ENCODE measurements at places on chromosomes 16 and 17.
A peak's percentile ranks its signal among the peaks of the same experiment; 100 is the strongest.

- no peak for DNase-seq
These were observed 291.9 kb upstream of the N4BP1 start for GRCh38 chr16:48901712-48902374.

DNA sequence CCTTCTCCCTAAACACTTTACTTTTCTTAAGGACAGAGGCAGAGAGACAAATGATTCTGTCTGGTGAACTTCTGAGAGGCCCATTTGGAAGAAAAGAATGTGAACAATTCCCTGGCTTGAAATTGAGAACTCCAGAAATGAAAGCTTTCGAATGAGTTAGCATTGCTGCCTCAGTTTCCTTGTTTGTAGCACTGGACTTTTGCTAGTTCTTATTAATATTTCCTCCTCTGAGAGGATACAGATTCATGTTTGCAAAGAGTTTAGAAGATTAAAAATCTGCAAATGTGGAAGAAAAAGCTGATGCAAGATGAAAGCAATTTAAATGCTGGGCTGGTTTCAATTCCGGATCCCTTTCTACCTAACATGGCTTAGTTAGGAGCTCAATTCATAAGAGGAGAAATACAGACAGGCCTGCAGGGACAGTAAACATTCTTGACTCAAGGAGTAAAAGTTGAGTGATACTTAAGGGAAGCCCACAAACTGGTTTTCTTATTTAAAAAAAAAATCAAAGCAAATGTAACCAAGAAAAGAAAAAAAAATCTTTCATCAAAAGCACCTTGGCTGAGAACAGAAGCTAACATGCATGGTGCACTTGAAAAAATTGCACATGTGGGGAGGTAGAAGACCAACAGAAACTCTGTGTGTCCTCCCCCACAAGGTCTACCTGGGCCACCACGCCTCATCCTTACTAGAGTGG, 27.1 kb downstream of the HNF1B start:
- DNase-seq = no peak

DNA sequence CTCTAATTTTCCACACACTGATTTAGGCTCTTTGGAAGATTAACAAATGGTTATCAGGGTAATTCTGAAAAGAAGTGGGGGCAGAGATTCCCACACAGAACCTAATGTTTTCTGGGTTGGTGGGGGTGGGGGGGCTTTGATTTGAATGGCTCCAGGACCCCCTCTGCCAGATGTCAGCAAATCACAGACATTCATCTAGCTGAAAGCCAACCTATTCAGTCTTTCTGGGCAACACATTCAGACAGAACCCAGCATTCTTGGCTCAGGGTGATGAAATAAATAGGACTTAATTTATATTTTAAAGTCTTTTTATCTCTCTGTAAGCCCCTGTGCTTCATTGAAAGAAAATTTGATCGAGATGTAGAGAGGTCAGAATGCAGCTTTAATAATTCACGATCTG, 533.2 kb downstream of the XYLT1 start:
- DNase-seq = no peak

- no peak for DNase-seq
These were observed 33.1 kb downstream of the COG4 start for GRCh38 chr16:70490261-70490660.

- no peak for DNase-seq
These were observed 28.6 kb upstream of the XYLT1 start for GRCh38 chr16:17499223-17499902.

DNA sequence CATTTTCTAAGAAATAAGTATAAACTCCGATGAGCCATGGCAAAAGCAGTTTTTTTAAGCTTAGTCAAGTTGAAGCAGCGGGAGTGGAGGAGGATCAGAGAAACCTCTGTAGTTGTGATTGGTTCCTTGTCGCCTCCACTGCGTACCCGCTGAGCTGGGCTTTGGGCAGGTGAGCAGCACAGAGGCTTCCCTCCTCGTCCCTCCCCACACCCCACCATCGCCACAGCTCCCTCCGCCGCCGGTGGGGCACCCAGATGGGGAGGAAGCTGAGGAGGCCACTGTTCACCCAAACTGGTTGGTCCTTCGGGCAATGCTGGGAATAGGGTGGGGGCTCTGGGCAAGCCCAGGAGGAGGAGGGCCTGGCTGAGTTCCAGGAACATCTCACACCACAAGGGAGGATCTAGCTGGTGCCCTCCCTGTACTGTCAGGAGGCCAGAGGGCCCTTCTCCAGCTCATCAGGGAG, 5.2 kb upstream of the MRPL38 start:
- DNase-seq = no peak

GRCh38 chr16:50878966-50879615, 137.2 kb downstream of the CYLD start:
- no peak for DNase-seq

- no peak for DNase-seq
These were observed 33.5 kb downstream of the SMURF2 start for GRCh38 chr17:64628641-64629040.

DNA sequence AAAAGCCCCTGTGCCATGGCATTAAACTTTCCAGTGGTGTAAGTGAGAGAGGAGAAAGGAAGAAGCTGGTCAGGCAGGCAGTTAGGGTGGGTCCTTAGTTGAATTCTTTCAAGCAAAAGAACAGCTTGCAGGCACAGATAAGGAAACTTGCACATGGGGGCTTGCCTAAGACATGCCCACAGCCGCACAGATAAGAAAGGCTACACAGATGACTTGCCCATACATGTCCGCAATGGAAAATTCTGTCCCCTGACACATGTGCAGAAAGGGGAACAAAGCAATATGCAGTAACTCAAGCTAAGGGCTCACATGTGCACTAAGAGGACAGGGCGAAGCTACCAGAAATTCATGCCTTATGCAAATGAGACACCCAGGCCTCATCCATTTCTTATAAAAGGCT, 69.9 kb downstream of the GSG1L start:
- no peak for DNase-seq

- DNase-seq = no peak
These were observed 15.6 kb downstream of the SCNN1B start for GRCh38 chr16:23317751-23318150.

DNA sequence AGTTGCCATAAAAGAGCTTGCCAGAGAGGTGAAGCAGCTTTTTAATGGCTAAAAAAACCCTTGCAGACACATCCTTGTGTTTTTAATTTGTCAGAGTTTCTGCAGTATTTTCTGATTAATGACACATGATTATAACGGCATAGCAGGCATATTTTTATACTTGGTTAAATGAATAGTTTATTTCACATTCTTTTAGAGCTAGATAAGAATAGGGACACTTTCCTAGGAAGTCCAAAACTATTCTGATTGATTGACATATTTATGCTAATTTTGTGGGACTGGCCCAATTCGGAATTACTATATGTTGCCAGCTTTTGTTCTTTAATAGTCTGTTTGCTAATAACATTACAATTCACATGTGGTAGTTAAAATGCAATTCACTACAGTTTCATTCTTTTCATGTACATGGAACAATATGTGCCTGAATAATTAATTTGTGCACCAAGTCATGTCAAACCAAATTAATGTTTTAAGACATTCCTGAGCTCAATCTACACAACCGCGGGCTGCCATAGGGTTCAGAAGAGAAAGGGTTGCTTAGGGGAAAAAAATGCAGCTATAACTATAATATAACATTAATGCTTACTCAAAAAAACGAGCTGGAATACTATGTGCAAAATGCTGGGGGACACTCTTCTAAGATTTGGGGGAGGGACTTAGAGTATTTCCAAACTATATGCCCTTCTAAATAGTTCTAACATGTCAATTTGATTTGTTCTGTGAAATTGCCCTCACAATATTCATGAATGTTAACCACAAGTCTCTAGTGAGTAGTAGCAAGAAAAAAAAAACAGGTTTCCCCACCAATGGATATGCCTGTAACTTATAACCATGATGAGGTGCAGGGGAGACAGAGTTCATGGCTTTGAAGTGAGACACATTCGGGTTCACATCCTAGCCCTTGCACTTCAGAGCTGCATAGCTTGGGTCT, 305.4 kb downstream of the CEP112 start:
- no peak for DNase-seq

- peak; percentile 58 for DNase-seq
These were observed 7.5 kb downstream of the UBE2Z start for GRCh38 chr17:48915459-48916282.

DNA sequence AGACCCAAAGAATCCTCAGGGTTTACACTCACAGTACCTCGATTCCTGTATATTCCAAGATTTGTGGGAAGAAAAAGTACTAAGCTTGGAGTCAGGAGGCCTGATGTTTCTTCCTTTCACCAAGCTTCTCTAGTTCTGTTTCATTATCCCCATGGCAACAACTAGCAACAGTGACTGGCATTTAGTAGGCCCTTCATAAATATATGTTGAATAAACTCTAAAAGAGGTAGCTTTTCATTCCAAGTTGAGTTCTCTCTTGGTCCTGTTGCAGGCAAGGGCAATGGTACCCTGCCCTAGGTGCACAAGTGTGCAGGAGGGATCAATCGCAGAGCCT, 527 bp upstream of the UBE2Z start:
- no peak for DNase-seq

- DNase-seq = no peak
These were observed 543 bp upstream of the GPS2 start for GRCh38 chr17:7315570-7316235.

DNA sequence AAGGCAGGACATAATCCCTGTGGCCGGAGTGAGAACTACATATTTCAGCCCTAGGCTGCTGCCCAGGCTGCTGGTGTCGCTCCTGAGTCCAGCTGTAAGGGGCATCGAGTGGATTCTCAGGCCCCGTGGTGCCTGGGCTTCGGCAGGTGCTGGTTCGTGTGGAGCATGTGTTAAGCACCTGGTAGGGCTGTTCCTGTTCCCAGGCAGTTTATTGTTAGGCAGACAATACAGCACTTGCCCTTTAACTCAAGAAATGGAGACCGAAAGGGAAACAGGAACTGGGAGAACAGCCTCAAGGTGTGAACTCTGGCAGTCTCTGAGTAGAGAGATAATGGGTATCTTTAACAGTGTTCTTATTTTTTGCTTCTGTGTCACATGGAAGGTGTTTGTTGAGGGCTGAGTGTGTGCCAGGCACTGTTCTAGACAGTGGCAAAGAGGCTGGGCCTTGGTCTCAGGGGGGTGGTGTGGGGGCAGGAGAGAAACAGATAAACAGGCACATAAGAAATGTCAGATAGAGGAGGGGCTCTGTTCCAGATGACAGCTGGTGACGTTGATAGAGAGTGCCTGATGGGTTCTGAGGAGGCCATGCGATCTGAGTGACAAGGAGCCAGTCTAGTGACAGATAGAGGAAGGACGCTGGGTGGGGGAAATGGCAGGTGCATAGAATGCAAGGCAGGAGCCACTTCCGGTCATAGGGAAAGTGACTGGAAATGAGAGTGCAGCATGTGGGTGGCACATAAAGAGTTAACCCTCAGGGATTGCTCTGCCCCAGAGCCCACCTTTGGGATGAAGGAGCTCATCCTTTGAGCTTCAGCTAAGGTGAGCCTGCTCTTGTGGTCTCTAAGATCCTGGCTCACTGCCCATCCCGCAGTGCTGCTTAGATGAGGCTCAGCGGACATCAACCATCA, 33.8 kb downstream of the EPN2 start:
- DNase-seq = no peak

DNA sequence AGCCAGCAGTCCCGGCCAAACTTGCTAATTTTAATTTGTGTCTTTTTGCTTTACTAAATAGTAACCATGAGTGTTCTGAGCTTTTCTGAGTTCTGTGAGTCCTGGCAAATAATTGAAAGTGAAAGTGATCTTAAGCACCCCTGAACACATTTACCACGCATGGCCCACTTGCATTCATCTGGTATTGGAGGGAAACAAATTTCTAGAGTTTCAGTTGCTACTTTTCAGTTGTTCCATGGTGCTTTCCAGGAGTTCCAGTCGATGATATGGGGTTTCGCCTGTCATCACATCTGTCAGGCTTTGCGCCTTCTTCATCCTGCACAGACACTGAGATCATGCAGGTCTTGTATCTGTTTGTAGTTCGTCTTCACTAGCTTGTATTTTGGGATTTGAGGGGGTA, 44.1 kb downstream of the CRLF3 start:
- no peak for DNase-seq

GRCh38 chr17:4974115-4974670, 6.6 kb upstream of the SPAG7 start:
- no peak for DNase-seq

GRCh38 chr16:84088695-84089395, 27.9 kb downstream of the MBTPS1 start:
- peak; percentile 41 for DNase-seq

DNA sequence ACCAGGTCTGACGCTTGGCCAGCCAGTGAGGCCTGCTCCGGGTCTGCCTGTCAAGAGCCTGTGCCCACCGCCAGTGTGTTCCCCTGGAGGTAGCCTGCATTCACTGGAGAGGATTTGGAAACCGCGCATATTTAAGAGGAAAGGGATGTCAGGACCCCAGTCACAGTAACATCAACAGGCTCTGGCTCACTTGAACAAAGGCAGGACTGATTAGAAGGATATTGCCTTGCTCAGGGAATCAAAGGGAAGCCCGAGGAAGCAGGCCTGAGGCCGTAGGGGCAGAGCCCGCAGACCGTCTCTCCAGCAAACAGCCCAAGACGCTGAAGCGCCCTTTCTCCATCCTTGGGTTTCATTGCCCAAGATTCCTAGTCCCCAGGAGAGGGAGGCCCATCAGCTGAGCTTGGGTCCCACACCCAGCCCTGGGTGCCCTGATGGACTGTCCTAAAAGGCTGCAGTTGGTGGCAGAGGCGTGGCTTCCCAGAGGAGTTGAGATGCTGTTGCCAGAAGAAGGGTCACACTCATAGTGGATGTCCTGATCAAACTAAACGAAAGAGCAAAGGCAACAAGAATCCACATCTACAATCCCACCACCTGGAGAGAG, 23.2 kb downstream of the NT5M start:
- DNase-seq = no peak

DNA sequence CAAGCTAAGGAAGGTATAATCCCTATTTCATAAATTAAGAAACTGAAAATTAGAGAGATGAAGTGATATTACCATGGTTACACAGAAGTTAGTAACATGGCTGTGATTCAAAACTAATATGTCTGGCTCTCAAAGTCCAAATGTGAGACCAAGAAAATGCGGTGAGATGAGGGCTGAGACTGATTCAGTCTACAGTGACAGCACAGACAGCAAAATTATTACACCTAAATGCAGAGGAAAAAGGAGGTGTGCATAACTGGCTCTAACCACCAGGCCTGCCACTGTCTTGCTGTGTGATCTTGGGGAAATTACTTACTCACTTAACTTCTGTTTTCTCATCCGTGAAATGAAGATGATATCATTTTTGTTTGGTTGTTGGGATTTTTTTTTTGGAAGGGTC, 270.0 kb upstream of the SOX9 start:
- no peak for DNase-seq

GRCh38 chr17:77131904-77132303, 8.9 kb upstream of the SEC14L1 start:
- DNase-seq = no peak

DNA sequence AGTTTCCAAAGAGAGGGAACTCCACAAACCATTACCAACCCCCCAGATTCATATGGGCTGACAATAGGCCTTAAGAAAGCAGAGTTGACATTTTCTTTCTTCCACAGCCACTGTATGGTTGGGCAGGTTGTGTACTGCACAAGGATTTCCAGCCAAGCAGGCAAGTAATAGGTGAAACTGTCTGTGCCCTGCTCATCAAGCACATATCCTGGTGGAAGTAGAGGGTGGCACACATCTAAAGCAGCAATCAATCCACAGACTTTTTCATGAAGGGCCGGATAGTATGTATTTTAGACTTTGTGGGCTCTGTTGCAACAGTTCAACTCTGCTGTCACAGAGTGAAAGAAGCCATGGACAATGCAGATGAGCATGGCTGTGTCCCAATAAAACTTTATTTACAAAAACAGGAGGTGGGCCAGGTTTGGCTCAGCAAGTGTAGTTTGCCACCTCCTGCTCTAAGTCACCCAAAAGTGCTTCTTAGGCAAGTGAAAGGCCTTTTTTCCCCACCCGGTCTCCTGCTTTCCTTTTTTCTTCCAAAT, 63.4 kb downstream of the SNX20 start:
- DNase-seq = no peak

All from stimulated activated naive CD4-positive, alpha-beta T cell treated with Interleukin-2 at 50 U/mL for 16 hours (primary cell).